Activated CD4-positive, alpha-beta T cell treated with anti-CD3 and anti-CD28 coated beads for 36 hours (primary cell): ENCODE measurements at places on chromosomes 5 and 9.

DNA sequence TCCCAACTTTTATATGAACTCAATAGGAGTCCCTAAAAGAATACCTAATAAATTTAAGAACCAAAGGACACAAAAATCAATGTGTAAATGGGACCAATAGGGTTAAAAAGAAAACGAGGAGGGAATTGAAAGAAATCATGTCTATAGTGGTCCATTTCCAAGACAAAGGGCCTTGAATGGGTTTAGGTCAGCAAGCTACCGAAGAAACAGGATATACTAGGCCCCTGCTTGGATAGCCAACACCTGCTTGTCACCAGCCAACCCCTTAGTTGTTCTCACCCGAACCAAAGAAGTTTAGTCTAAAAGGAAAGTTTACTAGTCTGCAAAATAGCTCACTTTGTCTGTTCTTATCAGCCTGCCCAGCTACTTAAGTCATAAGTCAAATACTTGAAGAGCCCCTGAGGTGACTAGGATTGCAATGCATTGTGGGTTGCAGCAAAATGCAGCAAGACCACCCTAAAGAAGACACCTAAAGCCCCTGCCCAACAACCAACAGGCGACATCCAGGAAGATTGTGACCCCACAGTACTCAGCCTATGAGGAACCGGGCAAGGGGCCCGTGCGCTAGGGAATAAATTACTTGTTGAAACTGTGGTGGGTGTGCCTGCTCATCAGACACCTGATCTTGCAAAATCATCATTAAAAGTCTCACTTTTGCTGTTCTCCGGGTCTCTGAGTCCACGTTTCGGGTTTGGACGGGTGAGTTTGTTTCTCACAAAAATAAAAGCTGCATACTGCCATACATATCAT is 183.9 kb upstream of the PPP1R26 start:
- DNase-seq: no peak

DNA sequence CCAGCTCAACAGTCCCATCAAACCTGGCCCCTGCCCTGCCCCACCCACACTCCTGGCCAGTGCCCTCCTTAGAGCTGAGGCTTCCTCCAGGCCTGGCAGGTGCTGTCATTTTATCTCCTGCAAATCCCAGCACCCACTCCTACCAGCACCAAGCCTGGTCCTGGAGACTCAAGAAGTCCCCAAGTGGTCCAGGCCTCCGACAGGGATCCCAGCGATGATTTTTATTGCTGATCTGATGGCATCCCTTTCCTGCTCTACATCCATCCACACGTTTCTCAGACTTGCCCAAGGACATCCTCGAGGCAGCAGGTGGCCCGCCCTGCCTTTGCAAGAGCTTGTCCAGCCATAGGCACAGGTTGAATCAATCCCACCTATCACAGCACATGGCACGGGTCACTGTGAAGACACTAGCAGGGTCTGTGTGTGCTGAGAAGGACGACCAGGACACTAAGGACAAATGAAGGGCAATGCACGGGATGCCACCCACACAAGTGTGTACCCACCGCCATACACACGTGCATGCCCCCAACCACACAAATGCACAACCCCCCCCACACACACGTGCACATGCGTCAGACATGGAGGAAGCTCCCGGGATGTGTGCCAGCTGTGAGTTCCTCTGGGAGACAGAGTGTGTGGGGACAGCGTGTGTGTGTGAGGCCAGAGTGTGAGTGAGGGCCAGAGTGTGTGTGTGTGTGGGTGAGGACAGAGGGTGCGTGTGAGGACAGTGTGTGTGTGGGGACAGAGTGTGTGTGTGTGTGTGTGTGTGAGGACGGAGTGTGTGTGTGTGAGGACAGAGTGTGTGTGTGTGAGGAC is 62.4 kb upstream of the UBAC1 start:
- DNase-seq: no peak

DNA sequence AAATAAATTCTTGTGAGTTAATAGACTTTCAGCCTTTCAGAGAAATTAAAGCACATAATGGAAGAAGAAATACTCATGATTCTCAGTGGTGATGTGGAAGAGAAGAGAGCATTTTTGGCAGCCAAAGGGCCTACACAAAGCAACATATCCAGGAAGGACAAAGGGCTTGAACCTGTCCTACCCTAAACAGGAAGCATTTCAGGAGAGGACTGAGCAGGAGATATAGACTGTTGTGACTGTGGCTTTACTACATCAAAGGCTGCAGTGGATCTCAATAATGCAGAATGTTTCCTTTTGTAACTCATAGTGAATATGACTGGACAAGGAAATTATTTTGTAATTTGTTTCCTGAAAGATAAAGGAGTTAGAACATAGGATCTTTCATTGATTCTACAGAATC is 1.3 kb upstream of the PARP8 start:
- no peak for DNase-seq

DNA sequence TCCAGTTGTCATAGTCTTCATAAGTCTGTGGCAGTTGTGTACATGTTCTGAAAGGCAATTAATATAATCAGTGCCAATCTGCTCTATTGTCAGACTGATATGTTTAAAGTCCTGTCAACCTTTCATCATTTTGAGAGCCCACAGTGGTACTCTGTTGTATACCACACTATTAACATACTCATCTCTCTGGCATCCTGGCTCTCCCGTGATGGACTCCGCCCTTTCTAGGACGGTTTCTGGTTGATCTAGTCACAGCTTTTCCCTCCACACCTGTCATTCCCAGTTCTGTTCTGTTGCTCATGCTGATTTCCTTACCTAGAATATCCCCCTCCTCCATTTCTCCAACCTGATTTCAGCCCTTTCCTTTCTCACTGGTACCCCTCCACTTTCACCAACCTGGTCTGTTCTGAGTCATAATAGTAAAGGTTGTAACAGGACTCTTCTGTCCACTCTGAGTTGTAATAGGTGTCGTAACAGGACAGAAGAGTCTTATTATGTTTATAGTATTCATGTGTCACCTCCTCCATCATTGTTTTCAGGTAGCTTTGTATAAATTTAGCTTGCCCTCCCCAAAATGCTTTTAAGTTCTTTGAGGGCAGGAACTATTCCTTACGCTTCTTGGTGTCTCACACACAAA is 4.1 kb downstream of the PTCD2 start:
- DNase-seq: no peak

DNA sequence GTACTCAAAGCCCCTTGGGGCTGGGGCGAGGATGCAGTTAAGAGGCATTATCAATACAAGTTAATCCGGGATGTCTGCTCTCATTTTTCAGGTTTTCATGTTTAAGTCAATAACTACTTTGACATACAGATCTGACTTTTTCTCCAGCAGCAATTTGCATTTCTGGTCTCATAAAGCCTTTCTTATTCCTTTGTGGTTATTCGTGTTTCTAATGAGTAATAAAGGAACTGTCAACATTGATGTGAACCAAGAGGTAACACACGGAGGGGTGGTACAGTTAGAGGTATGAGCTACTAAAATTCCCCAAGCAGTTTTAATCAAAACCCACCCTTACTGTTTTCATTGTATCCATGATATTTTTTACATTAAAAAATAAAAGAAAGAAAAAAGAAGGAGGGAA is 138.0 kb upstream of the NFIB start:
- DNase-seq: no peak

- no peak for DNase-seq
Observed at GRCh38 chr5:173864126-173865050, 23.8 kb upstream of the CPEB4 start.

DNA sequence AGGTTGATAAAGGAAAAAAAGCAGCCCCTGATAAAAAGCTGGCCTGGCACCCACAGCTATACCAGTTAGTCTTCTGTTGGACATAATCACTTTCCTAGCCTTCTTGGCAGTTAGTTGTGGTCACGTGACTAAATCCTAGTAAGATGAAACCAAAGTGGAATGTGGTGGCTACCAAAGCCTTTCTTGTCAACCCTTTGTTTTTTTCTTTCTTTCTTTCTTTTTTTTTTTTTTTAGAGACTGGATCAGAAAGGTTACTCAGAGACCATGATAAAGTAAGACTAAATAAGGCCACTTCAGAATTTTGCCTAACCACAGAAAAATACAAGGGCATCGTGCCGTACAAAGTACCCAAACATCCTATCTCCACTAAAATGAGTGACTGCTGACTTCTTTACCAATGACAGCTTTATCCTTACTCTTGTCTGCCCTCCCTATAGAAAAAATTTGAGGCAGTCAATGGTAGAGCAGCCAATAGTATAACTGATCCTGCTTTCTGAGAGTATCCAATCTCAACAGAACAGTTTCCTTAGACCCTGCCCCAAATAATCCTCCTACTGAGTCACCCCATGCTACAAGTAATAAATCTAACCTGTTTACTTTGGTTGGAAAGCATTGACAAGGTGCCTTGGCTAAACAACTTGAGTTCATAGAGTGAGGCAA is 14.2 kb upstream of the KIF27 start:
- DNase-seq: no peak
